ENCODE measurements at places on chromosomes 3 and 15.

DNA sequence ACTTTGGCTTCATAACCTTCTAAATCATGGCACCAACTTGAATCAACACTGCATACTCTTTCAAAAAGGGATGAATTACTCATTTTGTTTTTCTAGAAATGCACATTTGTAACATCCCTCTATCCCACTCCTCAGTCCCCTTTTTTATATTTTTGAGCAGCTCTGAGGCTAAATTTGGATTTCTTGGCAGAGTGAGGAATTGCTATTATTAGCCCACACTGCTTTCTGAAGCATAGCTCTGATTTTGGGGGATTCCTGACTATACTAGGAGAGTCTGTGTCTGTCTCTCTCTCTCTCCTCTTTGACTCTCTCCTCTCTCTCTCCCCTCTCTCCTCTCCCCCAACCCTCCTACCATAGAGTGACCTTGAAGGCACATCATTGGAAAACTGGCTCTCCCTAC lies 76.6 kb downstream of the RBPMS2 start:
- no peak overlapping the region for H3K27ac ChIP-seq
- no peak for DNase-seq
- H3K27me3 ChIP-seq = no peaks in the 10 kb centered on the region
- H3K36me3 ChIP-seq = no peaks in the 10 kb centered on the region
- H3K4me3 ChIP-seq = no peak overlapping the region

GRCh38 chr3:161171113-161171512 lies 50.0 kb upstream of the NMD3 start:
- no peak overlapping the region for H3K4me3 ChIP-seq
- H3K36me3 ChIP-seq = no peaks in the 10 kb centered on the region
- no peak overlapping the region for H3K27ac ChIP-seq
- no peak for DNase-seq
- no peaks in the 10 kb centered on the region for H3K4me1 ChIP-seq

DNA sequence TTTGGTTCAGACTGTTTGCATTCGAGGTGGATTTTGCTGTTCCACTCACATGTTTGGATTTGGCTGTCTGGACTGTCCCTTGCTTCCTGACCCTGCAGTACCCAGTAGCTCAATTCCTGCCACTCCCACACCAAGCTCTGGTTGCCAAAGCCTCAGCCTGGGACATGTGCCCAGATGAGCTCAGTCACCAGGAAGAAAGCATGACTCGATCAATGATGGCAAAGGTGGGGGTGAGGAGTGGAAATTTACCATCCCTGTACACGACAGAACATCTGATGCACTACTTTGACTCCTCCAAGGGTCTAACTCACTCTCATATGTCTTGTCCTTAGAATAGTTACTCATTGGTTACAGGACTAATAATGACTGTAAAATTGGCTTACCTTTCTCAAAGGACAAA lies 45.2 kb downstream of the ZNF385D start:
- H3K4me1 ChIP-seq = no peaks in the 10 kb centered on the region
- no peak overlapping the region for H3K4me3 ChIP-seq
- H3K36me3 ChIP-seq = no peaks in the 10 kb centered on the region
- DNase-seq = no peak
- H3K27me3 ChIP-seq = no peaks in the 10 kb centered on the region

GRCh38 chr3:16899919-16900318 lies 15.2 kb downstream of the PLCL2 start:
- no peak overlapping the region for H3K27ac ChIP-seq
- H3K27me3 ChIP-seq = no peaks in the 10 kb centered on the region
- H3K4me3 ChIP-seq = peak overlapping the region; percentile 10

DNA sequence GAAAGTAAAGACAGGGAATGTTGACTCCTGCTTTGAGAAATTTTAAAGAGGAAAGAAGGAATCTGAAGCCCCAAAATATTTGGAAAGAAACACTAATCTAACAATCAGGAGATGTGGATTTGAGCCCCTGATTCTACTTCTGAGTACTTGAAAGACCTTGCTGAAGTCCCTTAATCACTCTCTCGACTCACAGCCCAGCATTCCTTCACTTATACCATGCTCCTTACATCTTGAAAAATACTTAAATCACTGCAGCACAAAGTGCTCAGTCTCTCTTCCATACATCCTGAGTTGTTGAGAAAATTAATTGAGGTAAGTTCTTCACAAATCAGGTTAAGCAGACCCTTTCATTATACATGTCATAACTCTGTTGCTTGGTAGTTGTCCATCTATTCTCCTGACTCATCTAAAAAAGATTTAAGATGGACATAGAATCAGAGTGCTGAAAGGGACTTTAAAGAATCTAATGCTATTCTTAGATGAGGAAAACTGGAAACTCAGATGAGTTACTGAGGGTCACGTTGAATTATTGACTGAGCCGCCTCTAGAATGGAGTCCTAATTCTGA lies 72.8 kb upstream of the THSD4 start:
- no peaks in the 10 kb centered on the region for H3K4me1 ChIP-seq
- H3K36me3 ChIP-seq = no peaks in the 10 kb centered on the region
- no peak overlapping the region for H3K4me3 ChIP-seq
- peaks cover 6% of the 10 kb centered on the region for H3K27me3 ChIP-seq
- no peak overlapping the region for H3K27ac ChIP-seq

DNA sequence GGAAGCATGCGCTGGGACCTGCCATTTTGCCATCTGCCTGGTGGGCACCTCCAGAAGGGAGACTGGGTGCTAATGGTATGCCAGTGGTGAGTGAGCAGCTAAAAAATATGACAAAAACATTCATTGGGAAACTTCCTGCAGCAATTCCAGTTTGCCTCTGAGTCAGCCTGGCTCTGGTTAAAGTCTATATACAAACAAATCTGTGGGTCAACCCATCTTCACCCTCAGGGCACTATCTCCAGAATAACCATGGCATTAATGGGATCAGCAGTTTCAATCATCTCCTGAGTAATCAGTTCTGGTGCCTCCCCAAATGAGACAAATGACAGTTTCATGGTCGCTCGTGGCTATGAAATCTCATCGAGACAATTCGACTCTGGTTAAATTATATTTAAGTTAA lies 21.5 kb downstream of the FRMD4B start:
- H3K27ac ChIP-seq = no peak overlapping the region
- H3K4me3 ChIP-seq = no peak overlapping the region
- H3K27me3 ChIP-seq = no peaks in the 10 kb centered on the region
- DNase-seq = no peak
- H3K4me1 ChIP-seq = peaks cover 18% of the 10 kb centered on the region
- no peaks in the 10 kb centered on the region for H3K36me3 ChIP-seq

DNA sequence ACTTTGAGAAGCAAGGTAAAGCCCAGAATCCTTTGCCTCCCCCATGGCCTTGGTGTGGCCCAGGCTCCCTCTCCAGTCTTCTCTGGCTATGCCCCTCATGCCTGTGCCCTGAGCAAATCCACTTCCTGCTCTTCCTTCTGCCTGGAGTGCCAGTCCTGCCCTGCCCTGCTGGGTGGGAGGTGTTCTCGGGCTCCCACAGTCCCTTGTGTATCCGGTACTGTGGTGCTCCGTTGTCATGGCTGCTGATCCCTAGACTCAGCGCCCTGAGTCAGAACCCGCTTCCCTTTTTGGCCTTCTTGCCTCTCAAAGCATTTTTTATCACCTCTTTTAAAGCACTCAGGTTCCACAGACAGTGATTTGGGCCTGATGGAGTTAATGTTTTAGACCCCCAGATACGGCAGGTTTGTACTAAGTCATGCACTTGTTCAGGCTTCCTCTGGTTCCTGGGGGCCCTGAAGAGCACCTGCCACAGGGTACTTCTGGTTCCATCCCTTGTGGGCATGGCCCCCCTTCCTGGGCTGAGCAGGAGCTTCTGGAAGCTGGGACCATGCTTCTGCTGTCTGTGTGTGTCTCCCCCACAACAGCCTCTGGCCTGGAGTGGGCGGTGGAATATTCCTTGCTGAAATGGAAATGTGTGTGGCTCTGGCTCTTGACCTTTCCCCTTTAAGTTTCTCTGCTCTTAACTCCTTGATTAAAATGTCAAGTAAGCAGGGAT lies 29.6 kb upstream of the ADAMTS7 start:
- no peak for DNase-seq
- no peaks in the 10 kb centered on the region for H3K36me3 ChIP-seq
- H3K27me3 ChIP-seq = no peaks in the 10 kb centered on the region
- no peak overlapping the region for H3K4me3 ChIP-seq

DNA sequence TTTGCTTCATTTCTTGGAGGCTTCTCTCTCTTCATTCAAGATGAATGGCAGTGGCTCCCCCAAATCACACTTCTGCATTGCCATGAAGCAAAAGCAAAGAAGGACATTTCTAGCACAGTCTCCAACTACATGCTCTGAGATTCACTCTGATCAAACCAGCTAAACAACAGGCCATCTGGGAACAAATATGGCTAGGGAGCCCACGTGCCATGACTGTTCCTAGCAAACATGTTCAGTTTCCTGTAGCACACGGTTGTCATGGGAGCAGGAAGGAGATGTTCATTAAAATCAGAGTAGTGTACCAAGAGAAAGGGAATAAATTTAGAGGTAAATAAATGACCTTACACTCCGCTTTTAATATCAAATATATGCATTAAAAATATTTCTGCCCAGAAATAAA lies 327.3 kb downstream of the GBE1 start:
- H3K4me1 ChIP-seq = no peaks in the 10 kb centered on the region
- no peak overlapping the region for H3K27ac ChIP-seq
- no peak for DNase-seq
- no peaks in the 10 kb centered on the region for H3K27me3 ChIP-seq

DNA sequence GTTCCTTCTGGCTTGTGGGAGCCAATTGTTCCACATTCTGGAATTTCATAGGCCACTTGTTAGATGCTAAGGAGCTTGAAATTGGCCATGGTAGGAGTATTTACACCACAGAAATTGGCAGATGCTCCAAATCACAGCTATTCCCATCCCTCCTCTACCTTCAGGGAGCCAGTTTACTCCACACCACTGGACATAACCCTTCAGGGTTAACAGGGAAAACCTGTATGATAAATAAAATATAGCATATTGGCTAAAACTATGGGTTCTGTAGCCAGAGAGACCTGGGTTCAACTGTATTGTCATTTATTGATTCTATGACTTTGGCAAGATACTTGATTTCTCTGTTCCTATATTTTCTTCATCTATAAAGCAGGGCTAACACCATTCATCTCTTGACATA lies 384.2 kb upstream of the PROK2 start:
- no peak for DNase-seq
- no peaks in the 10 kb centered on the region for H3K36me3 ChIP-seq

DNA sequence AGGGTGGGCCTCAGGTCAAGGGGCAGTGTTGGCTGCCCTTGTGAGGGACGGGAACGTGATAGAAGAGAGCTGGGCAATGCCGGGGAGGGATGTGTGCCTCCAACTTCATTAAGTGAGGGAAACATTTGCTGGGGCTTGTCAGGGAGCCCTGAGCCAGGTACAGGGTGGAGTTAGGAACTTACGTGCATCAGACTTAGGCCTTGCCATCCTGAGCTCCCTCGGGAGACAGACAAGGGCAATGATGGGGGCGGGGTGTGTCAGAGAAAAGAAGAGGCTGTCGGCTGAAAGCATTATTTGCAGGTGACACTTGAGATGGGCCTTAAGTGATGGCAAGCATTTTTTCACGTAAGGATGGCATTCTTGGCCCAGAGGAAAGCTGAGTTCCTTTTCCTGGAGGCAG lies 1.6 kb downstream of the FAM131A start:
- no peak for DNase-seq
- no peak overlapping the region for H3K4me3 ChIP-seq
- peaks cover 19% of the 10 kb centered on the region for H3K4me1 ChIP-seq

DNA sequence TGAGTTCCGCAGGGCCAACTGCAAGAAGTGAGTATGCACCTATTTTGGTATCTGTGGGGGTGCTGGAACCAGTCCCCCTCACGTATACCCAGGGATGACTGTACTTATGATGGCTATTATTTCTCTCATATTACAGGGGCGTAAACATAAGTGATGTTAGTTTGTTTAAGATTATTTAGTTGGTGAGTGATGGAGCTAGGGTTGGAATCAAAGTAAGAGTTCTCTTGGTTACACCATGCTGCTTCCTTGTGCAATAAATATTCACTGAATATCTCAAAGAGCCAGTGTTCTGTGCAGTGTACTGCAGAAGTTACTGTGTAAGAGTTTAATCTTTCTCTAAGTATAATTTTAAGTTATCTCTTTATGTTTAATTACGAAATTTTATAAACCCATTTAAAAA lies 12.8 kb upstream of the UTS2B start:
- no peaks in the 10 kb centered on the region for H3K36me3 ChIP-seq
- no peak overlapping the region for H3K4me3 ChIP-seq
- no peak overlapping the region for H3K27ac ChIP-seq
- DNase-seq = no peak

GRCh38 chr3:117651246-117651645 lies 941.7 kb downstream of the TUSC7 start:
- no peaks in the 10 kb centered on the region for H3K36me3 ChIP-seq
- no peaks in the 10 kb centered on the region for H3K4me1 ChIP-seq
- no peak overlapping the region for H3K4me3 ChIP-seq
- no peaks in the 10 kb centered on the region for H3K27me3 ChIP-seq
- no peak overlapping the region for H3K27ac ChIP-seq

DNA sequence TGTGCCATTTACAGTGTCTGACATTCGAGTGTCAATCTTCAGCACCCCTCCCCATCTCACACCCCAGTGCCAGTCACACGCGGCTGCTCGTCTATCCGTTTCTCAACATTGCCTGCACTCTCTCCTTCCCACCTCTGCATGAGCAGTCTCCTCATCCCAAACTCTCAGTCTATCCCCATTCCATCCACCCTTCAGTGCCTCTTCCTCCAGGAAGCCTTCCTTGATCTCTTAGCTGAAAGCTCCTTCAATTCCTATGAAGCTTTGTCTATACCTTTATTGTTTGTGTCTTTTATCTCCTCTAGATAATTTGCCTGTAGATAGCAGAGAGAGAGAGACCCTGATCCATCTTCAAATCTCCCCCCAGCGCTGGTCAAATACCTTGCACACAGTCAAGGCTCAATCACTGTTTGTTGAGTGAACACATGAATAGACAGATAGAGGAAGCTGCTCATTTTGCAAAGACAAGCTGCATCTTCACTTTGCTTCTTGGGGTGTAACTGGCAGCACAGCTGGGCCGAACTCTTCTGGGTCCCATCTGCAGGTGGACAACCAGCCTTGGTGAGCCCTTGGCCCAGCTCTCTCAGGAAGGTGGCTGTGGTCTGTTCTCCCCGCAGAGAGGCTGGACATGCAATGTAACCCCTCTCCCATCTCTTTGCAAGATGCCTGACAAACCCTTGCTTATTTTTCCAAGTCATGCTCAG lies 52.8 kb downstream of the ITGA11 start:
- no peaks in the 10 kb centered on the region for H3K4me1 ChIP-seq
- no peak for DNase-seq
- H3K27me3 ChIP-seq = no peaks in the 10 kb centered on the region
- no peak overlapping the region for H3K4me3 ChIP-seq
- H3K36me3 ChIP-seq = no peaks in the 10 kb centered on the region

DNA sequence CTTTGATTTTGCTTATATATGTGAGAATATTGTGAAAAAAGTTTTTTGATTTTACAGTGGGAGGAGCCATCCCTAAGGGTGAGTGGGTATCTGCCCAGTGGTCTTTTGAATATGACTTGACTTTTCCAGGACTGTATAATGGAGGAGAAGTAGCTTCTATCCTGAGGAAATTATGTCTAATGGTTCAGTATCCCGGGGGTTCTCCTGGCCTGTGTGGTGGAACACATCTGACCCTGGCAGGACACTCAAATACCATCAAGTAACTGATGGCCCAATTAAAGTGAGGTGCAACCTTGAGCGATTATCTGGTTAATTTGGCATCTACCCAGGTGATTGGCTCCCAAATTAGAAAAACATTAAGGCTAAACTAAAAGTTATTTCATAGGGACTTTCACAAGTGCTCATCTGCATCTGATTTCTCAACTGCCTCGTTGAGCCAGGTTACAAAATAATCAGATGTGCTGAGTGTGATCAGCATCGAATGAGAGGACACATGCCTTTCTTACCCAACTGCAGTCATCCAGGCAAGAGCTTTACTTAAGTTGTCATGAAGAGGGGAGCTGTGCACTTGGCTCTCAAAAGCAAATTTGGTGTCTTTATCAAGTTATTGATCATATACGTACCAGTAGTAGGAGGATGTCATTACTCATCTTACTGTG lies 201.4 kb downstream of the IL5RA start:
- H3K36me3 ChIP-seq = no peaks in the 10 kb centered on the region
- no peak for DNase-seq
- H3K4me3 ChIP-seq = no peak overlapping the region
- H3K27me3 ChIP-seq = no peaks in the 10 kb centered on the region

All from CD8-positive, alpha-beta memory T cell (primary cell).